Spleen (tissue), 13 donors: ENCODE measurements at places on chromosomes 5 and 9. TPM values are rescaled to one million over a fixed set of nuclear protein-coding genes. Genes with fewer than 3 reads are reported as not detected.

The CDC20B gene
- total RNA-seq, result not detected

The ELP1 gene
- total RNA-seq, result 13.6 TPM

The BTNL3 gene
- total RNA-seq, result not detected

The LHFPL2 gene
- total RNA-seq, result 8.4 TPM

The PCDHGC3 gene
- total RNA-seq, result 10.7 TPM

- no peak for DNase-seq
Measured at GRCh38 chr9:22463205-22463604, 16.6 kb downstream of the DMRTA1 start.

DNA sequence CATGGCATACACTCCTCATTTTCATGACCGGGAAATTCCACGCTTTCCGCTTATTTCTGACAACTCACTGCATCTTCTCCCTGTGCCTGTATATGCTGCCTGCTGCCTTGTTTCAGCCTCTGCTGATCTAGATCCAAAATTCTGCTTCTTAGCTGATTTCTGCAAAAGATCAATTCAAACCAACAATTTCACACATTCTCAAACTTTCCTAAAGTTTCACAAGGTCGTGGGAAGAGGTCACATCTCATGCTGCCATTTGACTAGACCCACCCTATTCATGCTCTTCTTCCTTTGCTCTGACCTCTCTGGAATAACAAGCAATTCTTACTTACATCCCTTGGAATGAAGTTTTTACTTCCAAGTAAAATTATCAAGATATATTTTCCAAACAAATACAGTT is 84.5 kb downstream of the TMEM167A start:
- no peak for DNase-seq

DNA sequence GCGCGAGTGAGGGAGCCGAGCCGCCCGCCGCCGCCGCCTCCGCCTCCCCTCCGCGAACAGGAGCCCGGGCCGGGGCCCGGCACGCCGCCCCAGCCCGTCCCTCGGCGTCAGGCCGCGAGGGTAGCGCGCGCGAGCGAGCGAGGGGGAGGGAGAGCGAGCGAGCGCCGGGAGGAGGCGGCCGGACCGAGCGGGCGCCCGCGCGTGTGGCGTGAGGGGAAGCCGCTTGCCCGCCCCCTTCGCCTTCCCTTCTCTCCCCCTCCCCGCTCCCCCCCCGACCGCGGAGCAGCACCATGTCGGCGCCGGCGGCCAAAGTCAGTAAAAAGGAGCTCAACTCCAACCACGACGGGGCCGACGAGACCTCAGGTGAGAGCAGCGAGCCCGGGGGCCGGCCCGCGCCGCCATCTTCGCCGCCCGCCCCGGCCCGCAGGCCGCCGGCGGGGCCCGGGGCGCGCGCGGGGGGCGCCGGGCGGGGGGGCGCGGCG is 312 bp downstream of the SET start:
- DNase-seq, result no peak

DNA sequence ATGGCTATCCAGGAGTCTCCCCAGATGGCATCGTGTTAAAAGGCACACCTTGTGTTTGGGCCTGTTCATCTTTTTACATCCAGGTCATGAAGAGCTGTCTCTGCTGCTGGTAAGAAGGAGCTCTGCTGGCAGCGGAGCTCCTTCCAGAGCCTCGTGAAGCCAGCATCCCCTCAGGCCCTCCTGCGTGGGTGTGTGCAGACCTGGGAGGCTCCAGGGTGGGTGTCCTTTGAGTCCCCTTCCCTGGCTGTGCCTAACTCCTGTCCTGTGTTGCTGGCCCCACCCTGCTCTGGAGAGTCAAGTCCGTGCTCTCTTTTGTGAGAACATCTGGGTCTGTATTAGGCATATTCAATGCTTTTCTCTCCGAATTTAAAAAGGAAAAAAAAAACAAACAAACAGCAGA is 149.6 kb upstream of the IRX2 start:
- DNase-seq, result no peak
